ENCODE measurements at places on chromosomes 4 and X. TPM values are rescaled to one million over a fixed set of nuclear protein-coding genes. Genes with fewer than 3 reads are reported as not detected.
A peak's percentile ranks its signal among the peaks of the same experiment; 100 is the strongest.

DNA sequence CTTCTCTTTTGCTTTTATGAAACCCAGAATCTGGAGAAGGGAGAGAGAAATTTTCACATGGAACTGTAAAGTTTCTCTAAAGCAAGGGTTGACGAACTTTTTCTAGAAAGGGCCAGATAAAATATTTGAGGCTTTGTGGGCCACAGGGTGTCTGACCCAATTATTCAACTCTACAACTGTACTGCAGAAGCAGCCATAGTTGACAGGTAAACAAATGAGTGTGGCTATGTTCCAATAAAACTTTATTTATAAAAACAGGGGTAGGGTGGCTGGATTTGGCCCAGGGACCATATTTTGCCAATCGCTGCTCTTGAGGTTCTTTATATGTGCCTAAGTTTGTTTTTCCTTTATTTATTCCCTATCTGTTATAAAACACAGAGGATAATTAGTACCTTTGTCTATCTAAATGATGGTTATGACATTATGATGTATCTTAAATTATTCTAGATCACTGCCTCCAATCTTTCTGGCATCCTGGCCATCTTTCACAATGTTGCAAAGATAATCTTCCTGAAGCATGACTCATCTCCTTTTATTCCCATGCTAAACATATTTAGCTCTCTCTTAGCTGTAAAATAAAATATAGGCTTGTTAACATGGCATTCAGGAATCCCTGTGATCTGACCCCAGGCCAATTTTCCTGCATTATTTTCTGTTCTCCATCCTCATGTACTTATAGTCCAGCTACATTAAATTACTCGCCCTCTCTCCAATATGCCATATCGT lies 106.8 kb upstream of the CBLL2 start:
- peak; percentile 63 for DNase-seq

DNA sequence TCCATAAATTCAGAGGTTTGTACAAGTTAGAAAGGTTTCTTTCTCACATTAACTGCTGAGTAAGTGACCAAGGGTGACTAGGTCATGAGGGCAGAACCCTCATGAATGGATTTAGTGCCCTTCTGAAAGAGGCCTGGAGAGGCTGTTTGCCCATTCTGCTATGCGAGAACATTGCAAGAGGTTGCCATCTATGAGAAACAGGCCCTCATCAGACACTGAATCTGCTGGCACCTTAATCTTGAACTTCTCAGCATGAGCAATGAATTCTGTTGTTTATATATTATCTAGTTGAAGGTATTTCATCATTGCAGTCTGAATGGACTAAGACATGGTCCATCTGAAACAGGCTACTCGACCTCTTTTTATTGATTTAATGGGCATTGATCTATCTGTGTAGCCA lies 96.2 kb upstream of the GPRIN3 start:
- no peak for DNase-seq

GRCh38 chrX:39456894-39457604 lies 640.7 kb downstream of the BCOR start:
- DNase-seq: no peak

DNA sequence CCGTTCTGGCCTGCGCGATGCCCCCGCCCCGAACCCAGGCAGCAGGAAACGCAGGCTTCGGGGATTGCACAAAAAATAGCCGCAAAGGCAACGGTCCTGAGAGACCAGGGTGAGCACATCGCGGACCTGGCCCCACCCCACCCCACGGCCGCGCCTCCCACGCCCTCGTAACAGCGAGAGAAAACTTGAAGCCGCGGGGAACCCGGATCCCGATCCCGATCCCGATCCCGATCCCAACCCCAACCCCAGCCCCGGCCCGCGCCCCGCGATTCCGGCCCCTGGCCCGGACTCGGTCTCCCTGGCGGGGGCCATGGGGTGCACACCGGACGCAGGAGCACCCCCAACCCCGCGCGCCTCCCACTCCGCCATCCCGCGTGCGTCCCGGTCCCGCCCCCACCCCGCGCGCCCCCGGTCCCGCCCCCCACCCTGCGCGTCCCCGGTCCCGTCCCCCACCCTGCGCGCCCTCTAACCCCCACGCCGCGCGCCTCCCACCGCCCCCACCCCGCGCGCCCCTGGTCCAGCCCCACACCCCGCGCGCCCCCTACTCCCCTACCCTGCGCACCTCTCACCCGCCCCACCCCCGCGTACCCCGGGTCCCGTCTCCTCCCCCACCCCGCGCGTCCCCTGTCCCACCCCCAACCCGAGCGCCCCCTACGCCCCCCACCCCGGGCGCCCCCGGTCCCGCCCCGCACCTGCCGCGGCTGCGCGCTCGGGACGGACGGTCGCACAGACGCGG lies 29.0 kb downstream of the NOP14 start:
- DNase-seq: peak; percentile 48

GRCh38 chr4:67743194-67743593 lies 11.0 kb downstream of the GNRHR start:
- no peak for DNase-seq

DNA sequence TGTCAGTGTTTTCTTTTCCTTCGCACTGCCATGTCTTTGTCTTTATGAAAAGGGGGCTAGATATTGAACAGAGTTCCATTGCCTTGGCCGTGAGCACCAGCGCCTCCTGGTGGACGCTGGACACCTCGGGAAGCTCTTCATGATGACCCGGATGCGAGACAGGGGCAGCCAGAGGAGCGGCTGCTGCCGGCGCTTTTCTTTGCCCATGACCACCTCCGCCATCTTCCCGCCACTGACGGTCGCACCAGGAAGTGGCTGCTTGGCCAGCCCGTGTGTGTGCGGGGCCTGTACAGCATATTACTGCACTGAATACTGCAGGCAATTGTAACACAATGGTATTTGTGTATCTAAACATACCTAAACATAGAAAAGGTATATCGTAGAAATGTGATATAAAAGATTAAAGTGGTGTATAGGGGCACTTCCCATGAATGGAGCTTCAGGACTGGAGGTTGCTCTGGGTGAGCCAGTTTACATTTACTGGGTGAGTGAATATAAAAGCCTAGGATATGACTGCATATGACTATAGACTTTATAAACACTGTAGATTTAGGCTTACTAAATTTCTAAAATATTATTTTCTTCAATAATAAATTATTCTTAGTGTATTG lies 15.8 kb upstream of the GRIA2 start:
- no peak for DNase-seq

DNA sequence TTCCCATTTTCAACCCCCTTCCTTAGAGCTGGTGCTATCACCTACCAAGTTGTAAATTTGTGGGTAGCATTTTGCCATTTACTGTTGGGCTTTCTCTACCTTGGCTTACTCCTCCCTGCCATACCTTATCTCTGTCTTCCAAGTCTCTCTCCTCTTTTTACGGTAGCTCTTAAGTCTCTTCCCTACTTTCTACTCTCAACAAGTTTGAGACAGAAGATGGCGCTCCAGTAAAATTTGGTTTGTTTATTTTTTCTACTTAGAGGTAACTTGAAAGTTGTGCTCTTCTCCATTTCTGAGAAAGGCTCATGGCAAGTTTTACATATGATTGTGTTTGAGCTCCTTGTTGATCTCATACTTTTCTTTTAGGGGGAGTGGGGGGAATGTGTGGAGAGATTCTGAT lies 1508.1 kb downstream of the TECRL start:
- no peak for DNase-seq

DNA sequence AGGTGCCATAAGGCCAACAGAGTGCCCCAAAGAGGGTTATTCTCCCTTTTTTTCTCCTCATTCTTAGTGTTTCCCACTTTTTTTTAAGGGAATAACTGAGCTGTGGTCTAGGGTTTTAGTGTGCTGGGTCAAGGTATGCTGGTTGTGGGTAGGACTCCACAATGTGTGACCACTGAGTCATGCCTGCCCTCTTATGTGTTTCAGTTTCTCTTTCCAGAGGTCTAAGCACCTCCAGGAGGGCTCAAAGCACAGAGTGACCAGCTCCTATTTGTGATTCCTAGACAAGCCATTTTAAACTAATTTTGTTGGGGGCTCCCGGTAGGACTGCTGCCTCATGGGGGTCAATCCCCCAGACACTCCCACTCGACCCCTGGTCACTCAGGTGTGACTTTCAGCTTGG lies 80.5 kb upstream of the GC start:
- no peak for DNase-seq

DNA sequence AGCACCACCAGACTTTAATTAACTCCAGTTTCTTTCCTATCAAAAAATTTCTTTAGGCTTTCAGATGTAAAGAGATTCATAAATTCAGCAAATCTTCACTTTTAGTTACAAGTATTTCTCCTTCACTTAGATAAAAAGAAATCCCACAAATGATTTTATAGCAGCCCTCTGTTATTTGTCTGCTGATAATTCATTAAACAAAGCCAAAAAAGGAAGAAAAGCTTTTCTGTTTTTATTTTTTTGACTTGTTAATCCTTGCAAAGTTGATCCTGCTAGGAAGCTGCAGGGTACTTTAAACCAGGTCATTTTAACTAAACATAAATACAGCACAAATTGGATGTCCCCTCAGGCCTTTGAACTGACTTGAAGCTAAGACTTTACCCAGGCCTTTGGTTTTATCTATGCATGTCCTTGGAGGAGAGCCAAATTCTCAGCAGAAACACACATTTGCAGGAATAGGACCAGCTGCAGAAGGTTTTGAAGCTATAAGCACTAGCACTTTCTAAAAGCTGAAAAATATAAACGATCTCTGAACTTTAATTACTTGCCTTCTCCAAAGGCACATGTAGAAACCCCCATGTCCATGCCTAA lies 57.5 kb downstream of the PCDH18 start:
- peak; percentile 48 for DNase-seq

GRCh38 chr4:186651181-186651603 lies 72.5 kb downstream of the FAT1 start:
- no peak for DNase-seq

- peak; percentile 36 for DNase-seq
Measured at GRCh38 chrX:16695079-16695676, 17.3 kb downstream of the CTPS2 start.

DNA sequence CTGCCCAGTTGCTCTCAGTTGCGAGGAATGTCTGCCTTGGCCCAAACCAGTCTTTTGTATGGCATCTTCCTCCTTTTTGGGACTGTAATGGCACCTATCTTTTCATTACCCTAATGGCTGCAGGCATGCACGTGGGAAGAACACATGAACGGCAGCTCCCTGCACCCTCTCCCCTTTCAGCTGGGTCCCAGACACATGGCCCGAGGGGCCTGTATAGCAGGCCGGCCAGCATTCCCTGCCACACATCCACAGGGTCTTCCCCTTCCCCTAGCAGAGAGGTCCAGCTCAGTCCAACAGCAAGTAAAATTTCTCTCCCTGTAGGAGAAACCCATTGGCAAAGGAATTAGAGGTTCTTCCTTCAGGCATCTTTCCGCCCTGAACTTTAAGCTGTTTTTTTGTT lies 829.1 kb upstream of the AGA start:
- no peak for DNase-seq

GRCh38 chr4:181938631-181939030 lies 304.6 kb upstream of the TENM3 start:
- DNase-seq: no peak

- DNase-seq: no peak
Measured at GRCh38 chr4:124632439-124632838, 80.1 kb downstream of the ANKRD50 start.

DNA sequence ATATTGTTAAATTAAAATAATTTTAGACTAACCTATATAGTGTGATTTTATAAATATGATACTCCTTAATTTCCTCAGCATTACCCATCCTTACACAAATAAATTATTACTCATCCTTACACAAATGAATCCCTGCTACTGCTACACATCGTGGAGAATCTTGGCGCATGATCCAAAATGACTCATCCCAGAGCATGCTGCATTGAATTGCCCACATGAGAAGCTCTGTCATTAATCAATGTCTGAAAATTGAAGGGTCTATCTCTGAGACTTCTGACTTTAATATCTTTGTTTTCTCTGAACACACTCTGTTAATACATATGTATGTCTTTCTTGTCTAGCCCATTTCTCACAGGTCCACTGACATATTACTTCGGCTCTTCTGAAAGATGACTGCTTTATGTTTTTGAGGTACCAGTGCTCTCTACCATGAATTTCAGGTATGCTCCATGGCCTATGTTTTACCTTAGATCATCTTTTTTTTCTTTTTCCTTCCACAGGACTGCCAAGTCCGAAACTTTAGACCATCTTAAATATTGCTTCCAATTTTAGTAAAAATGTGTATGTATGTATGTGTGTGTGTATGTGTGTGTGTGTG lies 15.7 kb upstream of the DUSP21 start:
- DNase-seq: peak; percentile 92

DNA sequence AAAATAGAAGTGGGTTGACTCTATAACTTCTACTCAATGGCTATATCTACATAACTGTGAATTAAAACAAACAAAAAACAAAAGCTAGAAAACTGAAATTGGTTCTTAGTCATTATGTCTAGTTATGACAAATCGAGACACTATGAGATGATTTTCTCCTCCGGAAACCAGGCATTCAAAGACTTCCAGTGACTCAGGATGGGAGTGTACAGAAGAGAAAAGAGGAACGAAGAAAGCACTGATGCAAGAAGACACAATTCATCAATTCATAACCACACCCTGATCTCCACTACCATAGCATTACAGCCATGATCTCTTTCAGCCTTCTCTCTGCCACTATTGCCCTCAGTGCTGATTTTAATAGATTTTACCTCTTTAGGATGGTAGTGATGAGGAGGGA lies 253.6 kb downstream of the CBLL2 start:
- DNase-seq: peak; percentile 68

RIPPLY1 gene
- not detected for total RNA-seq

PALLD gene
- total RNA-seq: 205 TPM

GAB3 gene
- 4.1 TPM for total RNA-seq

CENPVL3 gene
- not detected for total RNA-seq

DUSP9 gene
- under 0.01 TPM for total RNA-seq

NXT2 gene
- total RNA-seq: 14.6 TPM
